ENCODE measurements at places on chromosomes 2 and 18.

- no peak for DNase-seq
Measured at GRCh38 chr2:232535761-232536530, 3.5 kb upstream of the CHRNG start.

DNA sequence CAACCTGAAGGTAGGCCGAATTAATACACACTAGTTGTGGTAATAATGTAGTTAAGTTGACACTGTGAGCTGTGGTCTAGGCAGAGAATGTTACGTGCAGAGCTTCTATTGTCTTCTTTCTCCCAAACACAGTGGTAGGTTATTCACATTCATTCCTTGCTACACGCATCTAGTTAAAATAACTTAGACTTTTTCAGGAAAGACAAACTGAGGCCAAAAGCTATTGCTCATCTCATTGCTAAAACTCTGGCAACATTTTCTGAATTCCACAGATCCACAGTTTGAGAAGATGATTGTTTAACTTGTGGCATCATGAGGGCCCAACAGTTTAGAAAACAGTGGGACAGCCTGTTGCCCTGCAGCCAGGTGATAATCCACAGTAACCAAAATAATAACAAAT lies 850.4 kb upstream of the FSHR start:
- no peak for DNase-seq

GRCh38 chr2:40584432-40584831 lies 132.5 kb upstream of the SLC8A1 start:
- DNase-seq: no peak

DNA sequence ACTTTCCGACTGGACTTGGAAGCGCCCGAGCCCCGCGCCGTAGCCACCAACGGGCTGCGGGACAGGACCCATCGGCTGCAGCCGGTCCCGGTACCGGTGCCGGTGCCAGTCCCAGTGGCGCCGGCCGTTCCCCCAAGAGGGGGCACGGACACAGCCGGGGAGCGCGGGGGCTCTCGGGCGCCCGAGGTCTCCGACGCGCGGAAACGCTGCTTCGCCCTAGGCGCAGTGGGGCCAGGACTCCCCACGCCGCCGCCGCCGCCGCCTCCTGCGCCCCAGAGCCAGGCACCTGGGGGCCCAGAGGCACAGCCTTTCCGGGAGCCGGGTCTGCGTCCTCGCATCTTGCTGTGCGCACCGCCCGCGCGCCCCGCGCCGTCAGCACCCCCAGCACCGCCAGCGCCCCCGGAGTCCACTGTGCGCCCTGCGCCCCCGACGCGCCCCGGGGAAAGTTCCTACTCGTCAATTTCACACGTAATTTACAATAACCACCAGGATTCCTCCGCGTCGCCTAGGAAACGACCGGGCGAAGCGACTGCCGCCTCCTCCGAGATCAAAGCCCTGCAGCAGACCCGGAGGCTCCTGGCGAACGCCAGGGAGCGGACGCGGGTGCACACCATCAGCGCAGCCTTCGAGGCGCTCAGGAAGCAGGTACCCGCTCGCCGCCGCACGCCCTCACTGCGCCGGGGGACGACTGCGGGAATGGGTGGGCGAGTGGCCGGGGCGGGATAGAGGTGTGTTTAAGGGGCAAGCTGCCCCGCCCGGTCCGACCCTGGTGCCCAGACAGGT lies 713 bp downstream of the ATOH8 start:
- DNase-seq: no peak

DNA sequence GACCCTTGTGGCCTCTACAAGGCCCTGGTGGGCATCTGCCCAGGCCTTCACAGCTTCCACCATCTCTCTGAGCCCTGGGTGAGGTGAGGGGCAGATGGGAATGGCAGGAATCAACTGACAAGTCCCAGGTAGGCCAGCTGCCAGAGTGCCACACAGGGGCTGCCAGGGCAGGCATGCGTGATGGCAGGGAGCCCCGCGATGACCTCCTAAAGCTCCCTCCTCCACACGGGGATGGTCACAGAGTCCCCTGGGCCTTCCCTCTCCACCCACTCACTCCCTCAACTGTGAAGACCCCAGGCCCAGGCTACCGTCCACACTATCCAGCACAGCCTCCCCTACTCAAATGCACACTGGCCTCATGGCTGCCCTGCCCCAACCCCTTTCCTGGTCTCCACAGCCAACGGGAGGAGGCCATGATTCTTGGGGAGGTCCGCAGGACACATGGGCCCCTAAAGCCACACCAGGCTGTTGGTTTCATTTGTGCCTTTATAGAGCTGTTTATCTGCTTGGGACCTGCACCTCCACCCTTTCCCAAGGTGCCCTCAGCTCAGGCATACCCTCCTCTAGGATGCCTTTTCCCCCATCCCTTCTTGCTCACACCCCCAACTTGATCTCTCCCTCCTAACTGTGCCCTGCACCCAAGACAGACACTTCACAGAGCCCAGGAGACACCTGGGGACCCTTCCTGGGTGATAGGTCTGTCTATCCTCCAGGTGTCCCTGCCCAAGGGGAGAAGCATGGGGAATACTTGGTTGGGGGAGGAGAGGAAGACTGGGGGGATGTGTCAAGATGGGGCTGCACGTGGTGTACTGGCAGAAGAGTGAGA lies 2.0 kb downstream of the PROC start:
- DNase-seq: no peak

DNA sequence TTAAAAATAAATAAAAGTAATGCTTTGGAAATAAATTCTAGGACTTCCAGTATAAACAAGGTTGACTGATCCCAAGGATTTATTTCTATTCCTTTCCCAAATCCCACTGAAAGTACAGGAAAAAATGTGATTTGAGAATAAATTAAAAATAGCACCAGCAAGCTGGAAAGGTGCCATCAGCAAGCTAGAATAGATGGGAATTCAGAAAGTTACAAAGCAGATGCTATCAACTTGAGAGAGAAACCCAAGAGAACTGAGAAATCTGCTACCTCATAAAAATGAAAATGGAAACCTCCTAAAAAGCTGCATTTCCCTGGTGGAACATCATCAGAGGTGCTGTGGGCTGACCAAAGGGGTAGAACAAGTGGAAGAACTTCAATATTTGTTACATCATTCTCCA lies 148.6 kb upstream of the KCNJ3 start:
- no peak for DNase-seq

DNA sequence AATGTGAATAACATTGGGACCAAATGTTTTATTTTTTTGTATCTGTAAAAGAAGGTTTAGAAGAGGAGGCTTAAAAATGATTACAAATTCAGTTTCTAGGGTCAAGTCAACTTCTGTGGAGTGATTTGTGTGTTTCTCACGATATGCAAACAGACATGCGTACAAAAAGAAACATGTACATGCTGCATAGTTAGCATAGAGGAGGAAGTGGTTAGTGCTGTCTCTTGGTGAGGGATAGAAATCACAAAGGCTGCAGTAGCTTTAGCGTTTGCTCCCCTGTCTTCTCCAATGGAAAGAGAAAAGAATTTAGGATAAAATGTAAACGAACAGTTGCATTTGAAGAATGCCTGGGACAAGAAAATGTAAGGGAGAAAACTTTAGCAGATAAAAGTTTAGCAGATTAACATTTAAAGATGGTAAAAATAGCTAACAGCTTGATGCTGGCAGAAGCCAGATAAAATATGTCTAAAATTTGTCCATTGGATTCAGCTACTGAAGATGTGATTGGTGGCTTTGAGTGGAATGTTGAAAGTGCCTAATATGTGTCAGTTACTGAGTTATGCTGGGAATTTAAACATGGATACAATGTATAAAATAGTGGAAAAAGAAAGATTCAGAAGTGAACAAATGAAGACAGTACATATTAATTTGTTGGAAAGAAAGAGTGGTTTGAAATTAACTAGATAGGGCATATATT lies 44.9 kb downstream of the MALT1 start:
- no peak for DNase-seq

Data from fibroblast of skin of left biceps (primary cell).